ENCODE measurements at places on chromosomes 16 and 17.

DNA sequence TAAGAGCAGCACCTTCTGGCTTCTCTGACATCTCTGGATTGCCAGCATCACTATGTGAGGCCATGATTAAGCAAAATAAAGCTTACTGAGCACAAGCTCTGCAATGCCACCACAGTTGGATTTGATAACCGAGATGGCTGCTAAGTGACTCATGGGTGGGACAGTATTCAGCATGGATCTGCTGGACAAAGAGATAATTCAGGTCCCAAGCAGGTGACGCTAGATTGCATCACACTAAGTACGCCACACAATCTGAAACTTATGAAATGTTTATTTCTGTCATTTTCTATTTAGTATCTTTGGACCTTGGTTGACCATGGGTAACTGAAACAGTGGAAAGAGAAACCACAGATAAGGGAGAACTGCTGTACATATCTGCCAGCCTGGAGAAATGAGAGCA lies 27.4 kb downstream of the CDRT15 start:
- H3K27ac ChIP-seq: no peak overlapping the region
- H3K36me3 ChIP-seq: no peaks in the 10 kb centered on the region
- no peaks in the 10 kb centered on the region for H3K4me1 ChIP-seq
- no peak overlapping the region for H3K4me3 ChIP-seq
- DNase-seq: no peak

- peaks cover 48% of the 10 kb centered on the region for H3K36me3 ChIP-seq
- no peak for DNase-seq
- H3K27me3 ChIP-seq: no peaks in the 10 kb centered on the region
- no peak overlapping the region for H3K27ac ChIP-seq
These were observed 6.2 kb downstream of the TAF1C start for GRCh38 chr16:84180519-84181140.

DNA sequence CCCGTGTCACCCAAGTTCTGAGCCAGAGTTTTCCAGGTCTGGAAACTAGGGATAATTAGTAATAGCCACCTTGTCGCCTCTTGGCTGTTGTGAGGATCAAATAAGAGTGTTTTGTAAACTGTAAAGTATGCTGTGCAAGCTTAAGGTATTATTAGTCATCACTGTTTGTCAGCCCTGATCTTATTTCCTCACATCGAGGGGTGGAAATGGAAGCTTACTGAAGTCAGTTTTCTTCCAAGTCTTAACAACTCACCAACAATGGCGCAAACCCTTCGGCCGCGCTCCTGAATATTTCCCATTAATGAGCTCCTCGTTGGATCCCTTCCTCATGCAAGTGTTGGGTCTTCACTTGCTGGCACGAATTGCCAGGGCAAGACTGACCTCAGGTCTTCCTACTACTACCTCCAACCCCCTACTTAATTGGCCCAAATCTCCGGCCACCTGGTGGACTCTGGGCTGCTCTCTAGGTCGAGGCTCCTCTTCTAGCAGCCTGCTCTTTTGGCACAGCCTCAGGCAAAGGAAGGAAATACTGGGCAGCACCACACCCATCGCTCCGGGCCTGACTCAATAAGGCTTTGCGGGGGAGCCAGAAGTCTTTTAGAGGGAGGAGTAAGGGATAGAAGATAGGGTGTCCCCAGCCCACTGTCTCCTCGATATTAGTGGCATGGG lies 885 bp upstream of the SLC35B1 start:
- H3K36me3 ChIP-seq: peaks cover 19% of the 10 kb centered on the region
- peaks cover 3% of the 10 kb centered on the region for H3K4me1 ChIP-seq
- DNase-seq: no peak
- H3K4me3 ChIP-seq: no peak overlapping the region
- no peak overlapping the region for H3K27ac ChIP-seq
- no peaks in the 10 kb centered on the region for H3K27me3 ChIP-seq

- H3K36me3 ChIP-seq: no peaks in the 10 kb centered on the region
- H3K27ac ChIP-seq: no peak overlapping the region
- H3K4me3 ChIP-seq: no peak overlapping the region
- peaks cover 7% of the 10 kb centered on the region for H3K4me1 ChIP-seq
- DNase-seq: no peak
- no peaks in the 10 kb centered on the region for H3K27me3 ChIP-seq
These were observed 184.6 kb downstream of the TMEM132E start for GRCh38 chr17:34763728-34764665.

GRCh38 chr16:73069581-73070262 lies 21.8 kb upstream of the ZFHX3 start:
- H3K4me3 ChIP-seq: no peak overlapping the region
- H3K4me1 ChIP-seq: peaks cover 36% of the 10 kb centered on the region
- H3K27ac ChIP-seq: no peak overlapping the region
- peaks cover 50% of the 10 kb centered on the region for H3K27me3 ChIP-seq
- H3K36me3 ChIP-seq: no peaks in the 10 kb centered on the region
- DNase-seq: no peak

- no peak for DNase-seq
- no peaks in the 10 kb centered on the region for H3K4me1 ChIP-seq
- H3K27ac ChIP-seq: no peak overlapping the region
- no peaks in the 10 kb centered on the region for H3K27me3 ChIP-seq
These were observed 85.7 kb downstream of the NT5M start for GRCh38 chr17:17388657-17389496.

- H3K4me1 ChIP-seq: no peaks in the 10 kb centered on the region
- no peaks in the 10 kb centered on the region for H3K27me3 ChIP-seq
- H3K36me3 ChIP-seq: no peaks in the 10 kb centered on the region
- H3K4me3 ChIP-seq: no peak overlapping the region
- no peak overlapping the region for H3K27ac ChIP-seq
These were observed 109.9 kb downstream of the VPS53 start for GRCh38 chr17:604765-605164.

- no peaks in the 10 kb centered on the region for H3K27me3 ChIP-seq
- no peaks in the 10 kb centered on the region for H3K4me1 ChIP-seq
- H3K27ac ChIP-seq: no peak overlapping the region
- no peak for DNase-seq
These were observed 9.6 kb upstream of the ALDH3A1 start for GRCh38 chr17:19757536-19758180.

GRCh38 chr16:30018731-30019158 lies 4.3 kb upstream of the C16orf92 start:
- H3K4me1 ChIP-seq: no peaks in the 10 kb centered on the region
- no peaks in the 10 kb centered on the region for H3K36me3 ChIP-seq
- H3K27ac ChIP-seq: no peak overlapping the region
- DNase-seq: no peak
- no peaks in the 10 kb centered on the region for H3K27me3 ChIP-seq
- H3K4me3 ChIP-seq: no peak overlapping the region

GRCh38 chr17:1030684-1031532 lies 34.0 kb downstream of the TIMM22 start:
- H3K27ac ChIP-seq: no peak overlapping the region
- H3K4me1 ChIP-seq: no peaks in the 10 kb centered on the region
- peaks cover 10% of the 10 kb centered on the region for H3K27me3 ChIP-seq
- peak overlapping the region; percentile 35 for H3K4me3 ChIP-seq

DNA sequence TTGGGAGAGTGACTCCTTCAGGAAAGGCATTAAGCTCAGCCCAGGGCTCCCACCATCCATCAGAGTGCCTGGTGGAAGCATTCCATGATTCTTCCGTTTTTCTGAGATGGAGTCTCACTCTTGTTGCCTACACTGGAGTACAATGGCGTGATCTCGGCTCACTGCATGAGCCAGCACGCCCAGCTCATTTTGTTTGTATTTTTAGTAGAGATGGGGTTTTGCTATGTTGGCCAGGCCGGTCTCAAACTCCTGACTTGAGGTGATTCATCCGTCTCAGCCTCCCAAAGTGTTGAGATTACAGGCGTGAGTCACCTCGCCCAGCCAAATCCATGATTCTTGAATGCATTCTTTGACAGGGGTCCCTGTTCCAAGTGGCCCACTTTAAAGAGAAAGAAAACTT lies 23.1 kb downstream of the MIS12 start:
- DNase-seq: no peak
- H3K4me3 ChIP-seq: no peak overlapping the region
- H3K27me3 ChIP-seq: no peaks in the 10 kb centered on the region
- no peaks in the 10 kb centered on the region for H3K36me3 ChIP-seq

DNA sequence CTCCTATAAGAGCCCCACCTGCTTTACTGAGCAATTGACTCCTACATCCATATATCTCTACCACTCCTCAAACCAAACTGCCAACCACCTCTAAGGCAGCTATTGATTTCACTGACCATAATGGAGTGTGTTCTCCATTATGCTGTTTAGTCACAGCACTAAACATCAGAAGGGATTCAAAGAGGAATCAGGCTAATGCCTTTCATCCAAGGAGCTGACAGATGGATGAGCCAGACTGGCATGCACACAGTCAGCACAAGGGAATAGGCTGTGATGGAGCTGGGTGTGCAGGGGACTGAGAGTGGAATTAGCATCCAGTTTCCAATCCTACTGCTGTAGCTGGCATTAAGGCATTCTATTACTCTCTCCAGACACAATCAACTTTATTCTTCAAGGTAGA lies 88.7 kb upstream of the CCL2 start:
- H3K4me3 ChIP-seq: no peak overlapping the region
- no peaks in the 10 kb centered on the region for H3K4me1 ChIP-seq
- no peaks in the 10 kb centered on the region for H3K27me3 ChIP-seq
- DNase-seq: no peak
- H3K36me3 ChIP-seq: no peaks in the 10 kb centered on the region
- no peak overlapping the region for H3K27ac ChIP-seq

GRCh38 chr16:84579936-84580335 lies 37.9 kb downstream of the COTL1 start:
- no peak overlapping the region for H3K27ac ChIP-seq
- H3K4me1 ChIP-seq: peaks cover 2% of the 10 kb centered on the region
- no peak overlapping the region for H3K4me3 ChIP-seq
- no peaks in the 10 kb centered on the region for H3K36me3 ChIP-seq

DNA sequence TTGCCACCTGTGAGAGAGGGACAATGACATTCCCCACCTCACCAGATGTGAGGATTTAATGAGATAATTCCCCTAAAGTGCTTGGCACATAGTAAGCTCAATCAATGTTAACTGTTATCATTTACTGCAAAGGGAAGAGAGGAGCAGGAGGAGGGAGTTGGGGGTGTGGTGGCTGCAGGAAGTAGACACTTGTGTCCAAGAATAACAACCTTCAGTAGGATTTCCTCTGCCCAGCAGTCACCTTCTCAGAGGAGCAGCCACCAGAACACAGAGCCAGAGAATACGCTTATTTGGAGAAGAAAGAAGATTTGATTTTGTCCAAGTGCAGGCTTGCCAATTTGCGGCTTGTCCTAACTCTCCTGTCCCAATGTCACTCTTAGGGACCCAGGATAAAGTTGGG lies 10.2 kb downstream of the CBX4 start:
- DNase-seq: no peak
- H3K27ac ChIP-seq: no peak overlapping the region
- H3K4me1 ChIP-seq: peaks cover 31% of the 10 kb centered on the region
- H3K36me3 ChIP-seq: no peaks in the 10 kb centered on the region
- no peak overlapping the region for H3K4me3 ChIP-seq

DNA sequence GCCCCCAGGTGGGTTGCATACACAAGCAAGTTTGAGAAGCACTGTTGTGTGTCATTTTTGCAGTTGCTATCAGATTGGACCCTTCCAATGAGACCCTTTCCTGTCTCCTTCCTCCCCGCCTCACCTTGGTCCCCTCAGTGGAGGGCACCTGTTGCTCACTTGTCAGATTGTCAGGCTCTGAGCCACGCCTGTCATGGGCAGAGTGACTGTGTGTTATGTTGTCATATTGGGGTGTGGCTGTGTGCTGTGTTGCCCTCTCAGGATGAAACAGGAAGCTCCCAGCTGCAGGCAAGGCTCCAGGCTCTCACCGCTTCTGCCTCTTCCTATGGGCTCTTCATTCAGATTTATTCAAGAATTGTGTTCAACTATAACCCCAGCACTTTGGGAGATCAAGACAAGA lies 302.9 kb downstream of the CPPED1 start:
- H3K27me3 ChIP-seq: no peaks in the 10 kb centered on the region
- H3K27ac ChIP-seq: no peak overlapping the region
- H3K4me1 ChIP-seq: no peaks in the 10 kb centered on the region
- H3K36me3 ChIP-seq: no peaks in the 10 kb centered on the region

DNA sequence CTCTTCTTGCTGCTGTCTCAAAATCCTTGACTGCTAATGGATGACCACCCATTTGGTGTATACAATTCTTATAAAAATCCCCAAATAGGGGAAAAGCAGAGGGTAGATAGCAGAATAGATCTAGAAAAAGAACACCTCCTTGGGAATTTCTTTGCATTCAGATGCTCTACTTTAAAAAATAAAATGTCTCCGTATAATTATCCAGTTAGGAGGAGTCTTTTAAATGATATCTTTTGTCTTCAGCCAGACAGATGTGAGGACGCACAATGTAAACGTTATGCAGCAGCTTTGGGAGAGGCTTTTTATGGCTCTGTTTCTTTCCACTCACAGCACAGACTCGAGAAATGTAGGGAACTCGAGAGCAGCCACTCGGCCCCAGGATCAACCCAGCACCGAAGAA lies 300.2 kb downstream of the IRF8 start:
- H3K4me1 ChIP-seq: peaks cover 6% of the 10 kb centered on the region
- H3K27ac ChIP-seq: no peak overlapping the region

DNA sequence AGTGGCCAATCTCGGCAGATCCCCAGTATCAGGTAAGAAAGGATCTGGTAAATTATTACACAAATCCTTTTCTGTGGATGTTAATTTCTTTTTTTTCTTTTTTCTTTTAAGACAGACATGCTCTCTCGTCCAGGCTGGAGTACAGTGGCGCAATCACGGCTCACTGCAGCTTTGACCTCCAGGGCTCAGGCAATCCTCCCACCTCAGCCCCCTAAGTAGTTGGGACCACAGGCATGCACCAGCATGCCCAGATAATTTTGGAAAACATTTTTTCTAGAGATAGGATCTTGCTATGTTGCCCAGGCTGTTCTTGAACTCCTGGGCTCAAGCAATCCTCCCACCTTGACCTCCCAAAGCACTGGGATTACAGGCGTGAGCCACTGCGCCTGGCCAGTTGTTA lies 54.0 kb downstream of the GAS7 start:
- no peak overlapping the region for H3K4me3 ChIP-seq
- no peaks in the 10 kb centered on the region for H3K4me1 ChIP-seq
- no peak for DNase-seq
- H3K27ac ChIP-seq: no peak overlapping the region

DNA sequence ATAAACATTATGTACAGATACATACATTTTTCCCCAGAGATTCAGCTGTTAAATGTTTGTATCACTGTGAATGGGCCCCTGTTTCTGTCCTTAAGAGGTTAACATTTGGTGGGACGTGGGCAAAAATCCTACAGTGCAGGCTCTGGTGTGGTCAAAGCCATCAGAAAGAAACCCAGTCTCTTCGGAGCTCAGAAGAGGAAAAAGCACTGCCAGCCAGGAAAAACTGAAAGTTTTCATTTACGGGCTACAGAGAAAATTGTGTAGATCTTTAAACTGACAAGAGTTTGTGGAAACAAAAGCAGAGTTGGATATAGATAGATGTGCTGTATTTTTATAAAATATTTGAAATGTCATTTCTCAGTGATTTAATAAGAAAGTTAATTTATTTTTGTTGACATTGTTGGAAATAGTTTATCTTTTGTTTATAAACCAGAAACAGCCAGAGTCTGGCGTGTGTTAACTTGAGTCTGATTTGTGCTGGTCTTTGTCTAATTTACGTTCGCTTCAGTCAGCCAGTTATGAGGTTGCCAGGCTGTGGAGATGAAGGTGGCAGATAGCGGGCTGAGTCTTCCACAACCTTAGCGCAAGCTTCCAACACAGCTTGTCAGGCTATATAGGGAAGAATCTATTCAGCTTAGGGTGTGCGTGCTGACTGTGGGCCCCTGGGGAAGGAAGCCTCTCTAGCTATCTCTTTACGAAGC lies 9.5 kb upstream of the TEKT3 start:
- no peaks in the 10 kb centered on the region for H3K36me3 ChIP-seq
- H3K4me3 ChIP-seq: no peak overlapping the region
- H3K27me3 ChIP-seq: no peaks in the 10 kb centered on the region
- no peak overlapping the region for H3K27ac ChIP-seq

GRCh38 chr17:50935221-50935995 lies 69.3 kb upstream of the TOB1 start:
- DNase-seq: no peak
- no peak overlapping the region for H3K4me3 ChIP-seq
- no peaks in the 10 kb centered on the region for H3K4me1 ChIP-seq
- no peaks in the 10 kb centered on the region for H3K36me3 ChIP-seq
- H3K27ac ChIP-seq: no peak overlapping the region

Measured in H1 (cell line).